Activated CD8-positive, alpha-beta memory T cell treated with anti-CD3 and anti-CD28 coated beads, Interleukin-2, amount 50 U/mL, for 48 hours (primary cell): ENCODE measurements at places on chromosomes 2 and 18.

DNA sequence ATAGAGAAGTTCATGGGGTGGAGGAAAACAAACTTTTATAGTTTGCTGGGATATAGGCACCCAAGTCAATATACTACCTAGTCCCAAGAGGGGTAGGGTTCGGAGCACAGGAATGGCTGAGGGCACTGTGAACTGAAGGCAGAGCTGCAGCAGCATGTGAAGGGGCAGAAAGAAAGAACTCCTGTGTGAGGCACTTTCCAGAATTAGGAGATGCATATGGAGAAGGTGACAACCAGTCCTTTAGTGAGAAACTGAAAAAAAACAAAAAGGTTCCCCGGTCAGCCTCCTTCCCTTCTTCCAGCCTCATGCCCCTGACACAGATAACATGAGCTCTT, 429.1 kb downstream of the DSC3 start:
- no peak for DNase-seq

DNA sequence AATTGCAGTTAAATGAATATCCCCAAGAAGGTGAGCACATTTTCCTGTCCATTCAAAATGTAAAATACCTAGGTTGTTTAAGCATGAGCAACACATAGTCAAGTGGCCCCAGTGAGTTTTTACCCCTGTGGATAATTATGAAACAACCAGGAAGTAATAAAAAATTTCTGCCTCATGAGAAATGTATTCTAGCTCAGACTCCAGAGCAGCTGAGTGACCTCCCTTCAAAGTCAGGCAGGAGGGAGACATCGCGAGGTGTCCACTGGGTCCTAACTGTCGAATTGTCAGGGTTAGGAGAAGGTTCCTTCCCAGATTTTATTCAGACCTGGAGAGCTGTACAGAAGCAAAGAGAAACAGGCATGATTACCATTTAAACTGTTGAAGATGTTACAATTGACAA, 416.6 kb upstream of the SMIM21 start:
- no peak for DNase-seq

- DNase-seq = no peak
These were observed 78.3 kb downstream of the STPG4 start for GRCh38 chr2:47076586-47077441.

DNA sequence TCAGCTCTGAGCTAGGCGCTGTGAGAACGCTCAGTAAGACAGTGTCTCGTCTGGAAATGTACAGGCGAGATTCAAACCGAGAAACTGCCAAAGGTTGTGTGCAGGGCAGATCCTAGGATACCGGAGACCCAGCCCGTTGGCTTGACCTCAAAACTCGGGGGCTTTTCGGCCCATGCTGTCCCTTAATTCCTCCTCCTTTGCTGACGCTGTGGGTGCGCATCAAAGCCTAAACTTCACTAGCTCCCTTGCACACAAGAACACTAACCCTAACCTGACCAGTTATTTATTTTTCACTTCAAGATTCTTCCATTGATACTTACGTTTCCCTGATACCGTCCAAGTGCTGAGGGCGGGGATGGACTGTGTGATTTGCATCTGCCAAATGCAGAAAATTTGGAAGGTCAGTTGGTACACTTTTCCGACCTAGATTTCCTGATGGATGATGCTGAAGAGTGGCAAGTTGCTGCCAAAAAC, 1.0 kb upstream of the AAK1 start:
- DNase-seq = no peak

GRCh38 chr18:46518438-46518837, 138.6 kb downstream of the LOXHD1 start:
- DNase-seq = no peak

- no peak for DNase-seq
These were observed 184.8 kb downstream of the PRKCE start for GRCh38 chr2:45836316-45836715.

- DNase-seq = no peak
These were observed 94.4 kb upstream of the XPO1 start for GRCh38 chr2:61632276-61633169.

GRCh38 chr2:170396799-170397459, 219.0 kb downstream of the MYO3B start:
- no peak for DNase-seq

DNA sequence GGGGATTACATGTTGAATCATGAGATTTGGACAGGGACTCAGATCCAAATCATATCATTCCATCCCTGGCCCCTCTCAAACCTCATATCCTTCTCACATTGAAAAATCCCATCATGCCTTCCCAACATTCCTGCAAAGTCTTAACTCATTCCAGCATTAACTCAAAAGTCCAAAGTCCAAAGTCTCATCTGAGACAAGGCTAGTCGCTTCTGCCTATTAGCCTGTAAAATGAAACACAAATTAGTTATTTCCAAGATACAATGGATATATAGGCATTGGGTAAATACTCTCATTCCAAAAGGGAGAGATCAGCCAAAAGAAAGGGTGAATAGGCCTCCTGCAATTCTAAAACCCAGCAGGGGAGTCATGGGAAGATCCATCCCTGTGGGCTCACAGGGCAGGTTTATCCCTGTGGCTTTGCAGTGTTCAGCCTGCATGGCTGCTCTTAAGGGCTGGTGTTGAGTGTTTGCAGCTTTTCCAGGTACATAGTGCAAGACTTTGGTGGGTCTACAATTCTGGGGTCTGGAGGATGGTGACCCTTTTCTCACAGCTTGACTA, 21.2 kb upstream of the SLC14A1 start:
- DNase-seq = no peak

DNA sequence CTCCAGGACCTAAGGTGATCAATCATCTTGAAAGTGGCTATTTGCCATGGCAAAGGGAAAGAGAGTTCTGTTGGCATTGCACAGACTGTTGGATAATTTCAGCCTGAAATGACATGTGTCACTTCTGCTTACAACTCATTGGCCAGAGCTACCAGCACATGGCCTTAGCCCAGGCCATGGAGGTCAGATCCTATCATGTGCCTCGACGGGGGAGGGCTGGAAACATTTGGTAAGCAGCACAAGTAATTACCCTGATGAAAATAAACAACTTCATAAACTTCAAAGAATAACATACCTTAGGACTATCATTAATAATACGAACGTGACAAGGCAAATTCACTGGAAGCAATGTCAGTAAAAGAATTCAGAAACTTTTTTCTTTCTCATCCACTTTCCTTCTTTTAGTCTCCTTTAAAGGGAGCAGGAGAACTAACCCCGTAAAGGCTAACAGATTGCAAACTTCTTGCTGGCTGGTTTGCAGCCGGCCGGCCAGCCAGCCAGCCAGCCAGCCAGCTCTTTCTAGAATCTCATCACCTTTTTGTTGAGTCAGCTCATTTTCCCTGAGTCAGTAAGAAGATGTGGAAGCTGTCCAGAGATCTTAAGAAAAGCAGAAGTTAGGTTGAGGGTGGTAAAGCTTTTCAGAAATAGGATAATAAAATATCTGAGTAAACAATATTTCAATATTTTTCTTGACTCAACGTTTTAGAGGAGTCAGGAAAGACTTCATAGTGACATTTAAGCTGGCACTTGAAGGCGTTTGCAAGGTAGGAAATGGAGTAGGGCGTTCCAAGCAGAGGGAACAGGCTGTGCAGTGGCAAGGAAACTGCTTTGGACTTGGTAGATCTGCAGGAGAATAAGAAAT, 31.9 kb downstream of the CNRIP1 start:
- DNase-seq = no peak

GRCh38 chr18:63376538-63376937, 9.5 kb upstream of the KDSR start:
- DNase-seq = no peak

GRCh38 chr2:171084128-171084527, 76.6 kb downstream of the TLK1 start:
- DNase-seq = no peak

- DNase-seq = no peak
These were observed 1.6 kb downstream of the INHBB start for GRCh38 chr2:120347396-120348060.

DNA sequence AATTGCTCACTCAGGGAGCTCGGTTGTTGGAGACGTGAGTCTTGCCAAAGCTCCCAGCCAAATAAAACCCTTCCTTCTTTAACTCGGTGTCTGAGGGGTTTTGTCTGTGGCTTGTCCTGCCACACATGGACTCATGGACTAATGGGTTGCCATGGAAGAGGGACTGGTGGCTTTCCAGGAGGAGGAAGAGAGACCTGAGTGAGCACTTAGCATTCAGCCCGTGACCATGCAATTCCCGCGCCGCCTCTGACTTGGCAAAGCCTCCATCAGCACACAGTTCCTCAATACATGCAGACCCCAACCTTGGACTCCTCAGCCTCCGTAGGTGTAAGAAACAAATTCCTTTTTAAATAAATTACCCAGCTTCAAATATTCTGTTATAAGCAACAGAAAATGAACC, 57.3 kb upstream of the TMEM18 start:
- no peak for DNase-seq

DNA sequence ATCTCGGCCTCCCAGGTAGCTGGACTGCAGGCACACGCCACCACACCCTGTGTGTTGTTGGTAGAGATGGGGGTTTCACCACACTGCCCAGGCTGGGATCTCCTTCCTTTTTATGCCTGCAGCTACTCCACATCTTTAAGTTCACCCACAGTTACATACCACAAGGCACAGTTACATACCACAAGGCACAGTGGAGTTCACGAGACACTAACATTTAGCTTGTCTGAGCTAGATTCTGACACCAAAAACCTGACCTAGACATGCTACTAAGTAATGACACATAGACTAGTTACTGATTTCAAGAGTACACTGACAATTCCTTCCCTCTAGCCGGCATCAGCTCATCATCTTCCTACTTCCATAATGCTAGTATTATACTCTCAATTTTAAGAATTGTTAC, 4.3 kb downstream of the POLR2D start:
- no peak for DNase-seq
